ENCODE measurements at places on chromosomes 12 and 14. TPM values are rescaled to one million over a fixed set of nuclear protein-coding genes. Genes with fewer than 3 reads are reported as not detected.

GRIP1 gene
- under 0.01 TPM for total RNA-seq

GLS2 gene
- total RNA-seq: 0.36 TPM

TEAD4 gene
- total RNA-seq: 15.2 TPM

TAS2R30 gene
- total RNA-seq: 9.7 TPM

OR4K14 gene
- not detected for total RNA-seq

MEG3 gene
- total RNA-seq: 269 TPM

SLC25A21 gene
- total RNA-seq: 0.29 TPM

KRT82 gene
- not detected for total RNA-seq

RTL1 gene
- total RNA-seq: not detected

EIF2S3B gene
- total RNA-seq: 2.9 TPM

DNA sequence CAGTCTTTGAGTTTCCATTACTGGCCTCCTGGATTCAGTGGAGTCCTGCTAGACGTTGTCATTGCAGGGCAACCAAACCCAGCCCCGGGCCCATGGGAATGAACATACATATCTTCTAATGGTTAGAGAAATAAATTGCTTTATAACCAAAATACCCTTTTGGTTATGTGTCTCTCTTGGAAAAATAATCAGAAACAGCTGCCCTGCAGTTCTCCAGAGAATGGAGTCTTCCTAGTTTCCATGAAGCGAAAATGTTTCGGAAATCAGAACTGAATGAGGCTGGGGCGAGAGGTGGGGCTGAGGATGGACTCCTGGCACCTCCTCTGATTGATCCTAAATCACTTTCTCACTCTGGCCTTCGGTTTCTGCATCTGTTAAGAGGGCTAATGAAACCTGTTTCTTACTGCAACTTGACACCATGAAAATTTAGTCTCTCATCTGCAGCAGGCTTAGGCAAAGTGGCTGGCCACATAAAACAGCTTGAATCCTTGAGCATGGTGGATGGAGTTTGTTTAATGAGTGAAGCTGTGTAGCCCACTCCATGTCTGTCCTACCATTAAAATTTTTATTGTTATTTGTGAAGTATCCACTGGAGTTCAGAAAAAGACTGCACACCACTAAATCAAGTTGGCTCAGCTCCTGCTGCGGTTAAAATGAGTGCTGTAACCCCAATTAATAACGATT lies 198.9 kb downstream of the CACNA1C start:
- H3K36me3 ChIP-seq: no peaks in the 10 kb centered on the region
- no peak for DNase-seq
- peaks cover 45% of the 10 kb centered on the region for H3K4me1 ChIP-seq

GRCh38 chr12:28114488-28114887 lies 75.8 kb upstream of the CCDC91 start:
- peak; percentile 15 for DNase-seq
- no peak overlapping the region for H3K4me3 ChIP-seq
- no peaks in the 10 kb centered on the region for H3K27me3 ChIP-seq
- H3K36me3 ChIP-seq: no peaks in the 10 kb centered on the region
- no peak overlapping the region for H3K27ac ChIP-seq
- H3K4me1 ChIP-seq: peaks cover 5% of the 10 kb centered on the region

- no peaks in the 10 kb centered on the region for H3K36me3 ChIP-seq
- no peak overlapping the region for H3K4me3 ChIP-seq
- peaks cover 7% of the 10 kb centered on the region for H3K4me1 ChIP-seq
- DNase-seq: no peak
- H3K27ac ChIP-seq: no peak overlapping the region
These were observed 180.2 kb downstream of the EPS8 start for GRCh38 chr12:15608941-15609340.

GRCh38 chr12:130973109-130973508 lies 19.4 kb downstream of the ADGRD1 start:
- H3K27ac ChIP-seq: no peak overlapping the region
- DNase-seq: no peak
- no peaks in the 10 kb centered on the region for H3K27me3 ChIP-seq
- H3K4me1 ChIP-seq: no peaks in the 10 kb centered on the region
- no peak overlapping the region for H3K4me3 ChIP-seq

DNA sequence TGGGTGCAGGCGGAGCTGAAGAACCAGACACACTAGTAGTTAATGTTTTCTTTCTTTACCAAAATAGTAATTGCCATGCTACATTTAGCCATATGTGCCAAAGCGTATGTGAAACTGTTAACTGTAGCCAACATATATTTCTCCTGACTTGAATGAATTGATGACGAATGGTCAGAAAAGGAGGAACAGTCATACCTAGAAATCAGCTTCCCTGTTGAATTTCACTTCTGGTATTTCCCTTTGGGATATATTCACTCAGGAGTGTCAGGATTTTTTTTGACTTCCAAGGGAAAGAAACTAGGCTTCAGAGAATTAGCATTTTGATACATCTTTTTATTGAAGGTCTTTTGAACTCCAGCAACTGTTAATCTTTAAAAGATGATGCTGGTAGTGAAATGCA lies 87.0 kb downstream of the ERC1 start:
- H3K27ac ChIP-seq: no peak overlapping the region
- peaks cover 12% of the 10 kb centered on the region for H3K4me1 ChIP-seq
- no peak for DNase-seq
- no peaks in the 10 kb centered on the region for H3K36me3 ChIP-seq
- H3K4me3 ChIP-seq: no peak overlapping the region

GRCh38 chr14:96584199-96584906 lies 82.2 kb downstream of the PAPOLA start:
- peak; percentile 65 for DNase-seq
- no peaks in the 10 kb centered on the region for H3K4me1 ChIP-seq
- H3K4me3 ChIP-seq: no peak overlapping the region
- no peaks in the 10 kb centered on the region for H3K36me3 ChIP-seq
- H3K27ac ChIP-seq: no peak overlapping the region
- peaks cover 36% of the 10 kb centered on the region for H3K27me3 ChIP-seq

GRCh38 chr12:41942354-41942753 lies 202.3 kb downstream of the GXYLT1 start:
- no peaks in the 10 kb centered on the region for H3K27me3 ChIP-seq
- no peak overlapping the region for H3K27ac ChIP-seq
- H3K36me3 ChIP-seq: no peaks in the 10 kb centered on the region
- H3K4me3 ChIP-seq: no peak overlapping the region
- no peaks in the 10 kb centered on the region for H3K4me1 ChIP-seq

- H3K27me3 ChIP-seq: no peaks in the 10 kb centered on the region
- H3K36me3 ChIP-seq: no peaks in the 10 kb centered on the region
- H3K4me1 ChIP-seq: no peaks in the 10 kb centered on the region
- no peak for DNase-seq
- no peak overlapping the region for H3K27ac ChIP-seq
These were observed 45.2 kb downstream of the ABCD2 start for GRCh38 chr12:39574378-39574777.

DNA sequence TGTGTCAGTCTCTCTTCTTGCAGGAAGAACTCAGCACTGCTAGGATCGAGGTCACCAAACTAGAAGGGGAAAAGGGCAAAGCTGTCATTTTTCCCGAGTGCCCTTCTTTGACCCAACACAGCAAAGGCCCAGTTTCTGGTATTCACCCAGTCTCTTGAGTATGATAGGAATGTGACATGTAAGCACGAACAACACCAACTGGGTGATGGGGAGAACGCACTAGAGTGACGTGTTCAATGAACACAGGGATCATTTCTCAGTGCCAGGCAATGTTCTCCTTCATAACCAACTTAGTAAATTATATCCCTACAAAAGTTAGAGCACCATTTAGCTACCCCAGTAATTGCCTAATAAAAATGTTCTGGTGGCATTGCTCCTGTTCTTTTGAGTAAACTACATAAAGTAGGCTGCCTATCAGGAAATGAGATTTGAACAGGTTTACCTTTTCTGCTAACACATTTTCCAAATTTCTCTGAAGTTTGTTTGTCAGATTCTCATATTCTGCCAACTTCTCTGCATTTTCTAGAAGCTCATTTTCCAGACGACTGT lies 64.5 kb downstream of the NIN start:
- H3K36me3 ChIP-seq: peaks cover 22% of the 10 kb centered on the region
- no peaks in the 10 kb centered on the region for H3K27me3 ChIP-seq
- H3K4me3 ChIP-seq: peak overlapping the region; percentile 2
- H3K27ac ChIP-seq: peak overlapping the region; percentile 85
- H3K4me1 ChIP-seq: peaks cover 58% of the 10 kb centered on the region

DNA sequence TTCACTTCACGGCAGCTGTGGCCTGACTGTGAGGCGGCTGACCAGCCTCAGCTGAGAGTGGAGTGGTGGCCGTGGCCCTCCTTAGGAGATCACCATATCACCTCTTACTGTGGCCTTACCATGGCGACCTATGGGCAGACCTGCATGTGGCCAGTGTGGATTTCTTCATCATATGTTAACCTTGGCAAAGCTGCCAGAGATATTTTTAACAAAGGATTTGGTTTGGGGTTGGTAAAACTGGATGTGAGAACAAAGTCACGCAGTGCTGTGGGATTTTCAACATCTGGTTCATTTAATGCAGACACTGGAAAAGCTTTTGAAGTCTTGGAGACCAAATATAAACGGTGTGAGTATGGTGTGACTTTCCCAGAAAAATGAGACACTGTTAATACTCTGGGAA lies 46.9 kb downstream of the KLRG1 start:
- no peak for DNase-seq
- H3K27me3 ChIP-seq: no peaks in the 10 kb centered on the region
- H3K4me3 ChIP-seq: no peak overlapping the region
- H3K36me3 ChIP-seq: no peaks in the 10 kb centered on the region

DNA sequence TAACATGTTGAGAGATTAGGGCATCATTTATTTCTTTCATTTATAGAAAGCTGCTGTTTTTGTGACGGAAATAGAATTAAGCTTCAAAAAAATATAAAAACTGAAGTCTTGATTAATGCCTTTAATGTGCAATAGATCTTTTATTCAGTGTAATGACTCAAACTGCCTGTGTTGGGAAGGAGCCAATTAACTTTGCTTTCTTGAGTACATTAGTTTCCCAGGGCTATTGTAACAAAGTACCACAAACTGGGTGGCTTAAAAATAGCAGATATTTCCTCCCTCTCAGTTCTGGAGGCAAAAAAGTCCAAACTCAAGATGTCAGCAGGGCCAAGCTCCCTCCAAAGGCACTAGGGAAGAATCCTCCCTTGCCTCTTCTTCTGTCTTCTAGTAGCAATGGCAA lies 36.6 kb downstream of the EID3 start:
- H3K27me3 ChIP-seq: no peaks in the 10 kb centered on the region
- peak overlapping the region; percentile 35 for H3K27ac ChIP-seq
- H3K4me3 ChIP-seq: no peak overlapping the region
- H3K4me1 ChIP-seq: peaks cover 22% of the 10 kb centered on the region

- H3K4me3 ChIP-seq: no peak overlapping the region
- H3K4me1 ChIP-seq: no peaks in the 10 kb centered on the region
- H3K27me3 ChIP-seq: no peaks in the 10 kb centered on the region
- DNase-seq: peak; percentile 78
- no peak overlapping the region for H3K27ac ChIP-seq
These were observed 47.8 kb downstream of the ADGRD1 start for GRCh38 chr12:131001493-131001892.

DNA sequence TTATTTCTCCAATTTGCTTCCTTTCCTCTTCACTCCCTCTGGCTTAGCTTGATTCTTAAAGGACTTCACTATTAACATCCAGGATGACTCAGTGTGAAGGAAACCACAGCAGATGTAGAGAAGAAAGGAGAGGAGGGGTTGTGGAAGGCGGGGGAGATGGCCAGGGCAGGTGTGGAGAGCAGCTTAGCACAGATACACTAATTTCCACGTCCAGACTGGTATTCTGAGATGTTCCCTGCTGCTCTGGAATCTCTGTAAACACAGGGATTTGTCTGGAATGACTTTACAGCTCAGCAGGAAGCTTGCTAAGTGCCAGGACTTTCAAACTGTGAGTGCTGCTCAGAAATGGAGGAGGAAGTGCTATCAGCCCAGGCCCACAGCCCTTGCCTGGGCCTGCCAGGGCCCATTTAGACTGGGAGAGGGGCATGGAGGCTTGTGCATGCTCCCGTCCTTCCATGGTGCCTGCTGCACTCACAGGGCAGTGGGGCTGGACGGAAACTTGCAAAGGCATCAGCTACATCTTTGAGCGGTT lies 202.5 kb upstream of the DDHD1 start:
- no peaks in the 10 kb centered on the region for H3K27me3 ChIP-seq
- H3K4me1 ChIP-seq: peaks cover 6% of the 10 kb centered on the region
- no peaks in the 10 kb centered on the region for H3K36me3 ChIP-seq
- H3K4me3 ChIP-seq: no peak overlapping the region
- peak; percentile 37 for DNase-seq

- no peaks in the 10 kb centered on the region for H3K4me1 ChIP-seq
- DNase-seq: peak; percentile 11
- H3K27me3 ChIP-seq: no peaks in the 10 kb centered on the region
- no peak overlapping the region for H3K4me3 ChIP-seq
These were observed 143.7 kb downstream of the TTLL5 start for GRCh38 chr14:75804570-75805275.

DNA sequence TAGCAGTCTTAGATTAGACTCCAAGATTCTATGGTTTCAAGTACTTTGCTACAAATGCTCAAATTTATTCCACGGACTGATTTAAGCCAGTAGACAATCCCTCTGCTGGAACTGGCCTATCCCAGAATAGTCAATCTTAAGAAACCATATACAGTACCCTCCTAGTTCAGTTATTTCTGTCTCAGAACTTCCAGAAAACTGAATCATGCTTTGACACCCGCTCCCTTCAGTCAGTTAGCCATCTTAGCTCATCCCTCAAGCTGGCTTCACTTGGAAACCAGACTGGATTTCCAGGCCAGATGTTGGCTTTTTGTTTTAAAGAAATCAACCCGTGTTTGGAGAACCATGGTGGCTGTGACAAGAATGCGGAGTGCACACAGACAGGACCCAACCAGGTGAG lies 125.5 kb downstream of the NT5DC3 start:
- no peak overlapping the region for H3K27ac ChIP-seq
- peaks cover 2% of the 10 kb centered on the region for H3K27me3 ChIP-seq
- no peaks in the 10 kb centered on the region for H3K36me3 ChIP-seq
- no peaks in the 10 kb centered on the region for H3K4me1 ChIP-seq
- H3K4me3 ChIP-seq: no peak overlapping the region

DNA sequence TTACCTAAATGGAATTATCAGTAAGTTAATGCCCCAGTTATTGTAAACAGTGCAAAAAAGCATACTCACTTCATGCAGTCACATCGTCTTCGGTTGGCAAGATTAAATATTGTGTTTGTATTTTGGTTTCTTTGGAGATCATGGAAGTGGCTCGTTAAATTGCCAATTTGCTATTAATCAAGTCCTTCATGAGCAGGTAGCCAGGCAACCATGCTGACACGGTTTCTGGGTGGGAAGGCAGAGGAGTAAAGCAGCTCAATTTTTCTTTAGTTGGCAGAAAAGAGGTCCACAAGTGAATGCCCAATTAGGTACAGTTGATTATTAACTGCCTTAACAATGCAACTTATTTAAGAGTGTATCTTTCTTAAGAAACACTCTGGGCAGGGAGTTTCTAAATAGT lies 43.9 kb downstream of the PPP4R3A start:
- no peak overlapping the region for H3K4me3 ChIP-seq
- peak overlapping the region; percentile 26 for H3K27ac ChIP-seq
- H3K4me1 ChIP-seq: no peaks in the 10 kb centered on the region
- no peak for DNase-seq
- H3K36me3 ChIP-seq: peaks cover 78% of the 10 kb centered on the region

- no peaks in the 10 kb centered on the region for H3K27me3 ChIP-seq
- DNase-seq: no peak
- no peaks in the 10 kb centered on the region for H3K36me3 ChIP-seq
- H3K4me3 ChIP-seq: no peak overlapping the region
These were observed 12.0 kb downstream of the TMTC1 start for GRCh38 chr12:29771786-29772185.

- H3K27ac ChIP-seq: no peak overlapping the region
- no peaks in the 10 kb centered on the region for H3K36me3 ChIP-seq
- no peaks in the 10 kb centered on the region for H3K27me3 ChIP-seq
These were observed 82.0 kb downstream of the SLC16A7 start for GRCh38 chr12:59677857-59678256.

- H3K36me3 ChIP-seq: no peaks in the 10 kb centered on the region
- no peaks in the 10 kb centered on the region for H3K4me1 ChIP-seq
- DNase-seq: no peak
- H3K27me3 ChIP-seq: no peaks in the 10 kb centered on the region
- no peak overlapping the region for H3K4me3 ChIP-seq
These were observed 79.1 kb downstream of the GRIP1 start for GRCh38 chr12:66599816-66600215.
